ENCODE measurements at places on chromosomes 1 and 21. TPM values are rescaled to one million over a fixed set of nuclear protein-coding genes. Genes with fewer than 3 reads are reported as not detected.

- peak; percentile 14 for DNase-seq
These were observed 32.0 kb downstream of the OLFM3 start for GRCh38 chr1:101964708-101965107.

DNA sequence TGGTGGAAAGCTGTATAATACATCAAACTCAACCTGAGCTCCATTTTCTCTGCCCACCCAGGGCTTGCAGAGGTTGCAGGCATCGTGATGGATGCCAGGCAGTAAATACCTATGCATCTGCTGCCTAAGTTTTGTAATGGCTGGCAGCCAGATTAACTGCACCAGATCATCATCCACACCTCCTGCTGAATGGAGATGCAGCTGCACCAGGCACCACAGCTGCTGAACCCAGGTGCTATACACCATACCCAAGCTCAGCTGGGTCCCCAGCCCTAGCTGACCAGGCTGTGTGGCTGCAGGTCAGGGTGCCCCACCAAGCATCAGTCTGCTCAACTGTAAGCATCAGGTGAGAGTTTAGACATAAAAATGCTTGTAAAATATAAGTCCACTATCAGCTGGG lies 6.7 kb upstream of the SNAPIN start:
- no peak for DNase-seq

GRCh38 chr1:209162651-209163050 lies 420.9 kb upstream of the CAMK1G start:
- DNase-seq = no peak

Gene EFCAB14
- 89.8 TPM for total RNA-seq

Gene MRPS15
- total RNA-seq = 28.3 TPM

- DNase-seq = no peak
These were observed 12.5 kb downstream of the NFIA start for GRCh38 chr1:61094677-61095469.

GRCh38 chr1:238484121-238484520 lies 593.4 kb upstream of the ZP4 start:
- no peak for DNase-seq

Gene EFNA1
- total RNA-seq = 25.4 TPM

Gene TCHH
- not detected for total RNA-seq

- DNase-seq = no peak
These were observed 323.5 kb upstream of the LRRC7 start for GRCh38 chr1:69244211-69244610.

GRCh38 chr1:61397935-61398334 lies 315.6 kb downstream of the NFIA start:
- peak; percentile 83 for DNase-seq
